ENCODE measurements at places on chromosomes 11 and 22. TPM values are rescaled to one million over a fixed set of nuclear protein-coding genes. Genes with fewer than 3 reads are reported as not detected.

GRCh38 chr11:73154178-73154577, 12.1 kb upstream of the FCHSD2 start:
- DNase-seq, result no peak

DNA sequence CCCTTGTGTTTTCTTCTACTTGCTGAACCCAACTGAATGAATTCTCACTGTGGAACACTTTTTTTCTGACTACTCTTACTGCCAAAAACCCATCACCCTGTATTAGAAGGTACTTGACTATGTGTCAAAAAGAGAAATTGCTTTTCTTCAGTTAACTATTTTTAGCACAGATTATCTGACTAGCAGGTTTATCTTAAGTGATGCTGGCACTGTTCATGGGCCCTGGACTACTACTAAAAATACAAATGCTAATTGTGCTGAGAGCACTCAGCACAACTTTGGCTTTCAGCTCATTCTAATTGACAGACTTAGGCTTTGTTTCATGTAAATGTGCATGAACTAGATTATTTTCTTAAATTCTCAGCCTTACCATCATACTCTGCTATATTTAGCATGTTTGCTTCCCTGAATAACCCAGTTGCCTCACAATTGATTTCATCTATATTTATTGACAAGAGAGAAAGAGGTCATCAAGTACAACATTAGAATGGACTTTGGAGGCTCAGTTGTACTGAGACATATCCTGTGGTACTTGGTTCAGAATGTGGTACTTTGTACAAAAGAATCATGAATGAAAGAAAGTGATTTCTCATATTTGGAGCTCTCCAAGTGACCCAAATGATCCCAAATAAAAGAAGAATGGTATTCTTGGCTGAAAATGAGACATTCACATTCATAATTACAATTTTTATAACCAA, 478.3 kb downstream of the KCNA4 start:
- DNase-seq, result no peak

- no peak for DNase-seq
Observed at GRCh38 chr11:10617551-10617950, 49.1 kb upstream of the LYVE1 start.

DNA sequence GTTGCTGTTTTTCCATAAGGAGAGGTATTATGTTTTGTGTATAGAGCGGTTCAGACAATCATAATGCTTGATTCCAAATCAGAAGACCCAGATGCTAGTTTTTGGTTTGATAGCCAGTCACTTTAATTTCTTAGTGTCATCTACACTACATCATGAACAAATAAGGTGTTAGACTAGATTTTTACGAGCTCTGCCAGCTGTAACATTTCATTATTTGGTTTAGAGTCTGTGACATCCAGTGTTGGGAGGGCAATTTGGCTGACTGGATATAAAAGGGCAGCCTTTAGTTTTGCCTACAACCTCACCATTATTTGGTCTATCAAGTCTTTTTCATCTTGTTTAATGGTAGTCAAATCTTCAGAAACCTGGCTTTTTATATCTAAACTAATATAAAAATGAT, 30.2 kb upstream of the FBXO3 start:
- DNase-seq, result no peak

Gene OR10A2
- not detected for total RNA-seq

Measured in liver (tissue), 10 donors.